SK-N-SH (cell line): ENCODE measurements at places on chromosomes 2 and 18. TPM values are rescaled to one million over a fixed set of nuclear protein-coding genes. Genes with fewer than 3 reads are reported as not detected.

The PREB gene
- 47.9 and 51.3 TPM in 2 replicates for polyA plus RNA-seq

The UBE2E3 gene
- 62.9 and 71.1 TPM in 2 replicates for polyA plus RNA-seq

The COL5A2 gene
- 18.7 and 20.4 TPM in 2 replicates for polyA plus RNA-seq

The ALS2 gene
- polyA plus RNA-seq: 11.6 and 18.5 TPM in 2 replicates

The DSEL gene
- polyA plus RNA-seq: 3.3 and 4.6 TPM in 2 replicates

The GPAT2 gene
- polyA plus RNA-seq: not detected in 2 replicates

The FAM124B gene
- 0.03 TPM in 1 of 2 replicates, not detected in the other for polyA plus RNA-seq

The CAPN10 gene
- 24.0 and 28.1 TPM in 2 replicates for polyA plus RNA-seq

The ASXL3 gene
- 0.03 TPM in 1 of 2 replicates, not detected in the other for polyA plus RNA-seq

The KLF7 gene
- 7.5 and 12.8 TPM in 2 replicates for polyA plus RNA-seq

The FOXI3 gene
- 0.02 TPM in 1 of 2 replicates, not detected in the other for polyA plus RNA-seq

The SPC25 gene
- 4.8 TPM in 2 replicates for polyA plus RNA-seq

The FMNL2 gene
- polyA plus RNA-seq: 14.5 and 16.1 TPM in 2 replicates

The DYNC2LI1 gene
- polyA plus RNA-seq: 20.4 and 26.6 TPM in 2 replicates

The FEV gene
- 0.53 and 1.2 TPM in 2 replicates for polyA plus RNA-seq

The FZD7 gene
- 16.1 and 19.7 TPM in 2 replicates for polyA plus RNA-seq

The TXNDC2 gene
- polyA plus RNA-seq: 0.06 and 0.07 TPM in 2 replicates

The SLC9A4 gene
- 0.07 and 0.11 TPM in 2 replicates for polyA plus RNA-seq

The STPG4 gene
- polyA plus RNA-seq: 0.20 and 0.21 TPM in 2 replicates

The CRYGC gene
- 0.21 and 0.31 TPM in 2 replicates for polyA plus RNA-seq

The EPB41L3 gene
- polyA plus RNA-seq: 0.15 and 0.84 TPM in 2 replicates

The SOWAHC gene
- polyA plus RNA-seq: 2.4 and 2.9 TPM in 2 replicates

The C2orf74 gene
- 24.1 and 26.3 TPM in 2 replicates for polyA plus RNA-seq

The BAZ2B gene
- 10.2 and 16.0 TPM in 2 replicates for polyA plus RNA-seq

The GAREM1 gene
- polyA plus RNA-seq: 2.8 and 3.3 TPM in 2 replicates

The SEPTIN10 gene
- polyA plus RNA-seq: 39.1 and 46.5 TPM in 2 replicates

The PLEKHH2 gene
- polyA plus RNA-seq: 1.9 and 3.1 TPM in 2 replicates

The G6PC2 gene
- not detected in 2 replicates for polyA plus RNA-seq

The TMEM169 gene
- 0.30 and 0.47 TPM in 2 replicates for polyA plus RNA-seq

The GPR45 gene
- polyA plus RNA-seq: not detected in 2 replicates

The IL36G gene
- not detected in 2 replicates for polyA plus RNA-seq

The RGPD8 gene
- 0.76 and 1.2 TPM in 2 replicates for polyA plus RNA-seq

The MYOM1 gene
- 0.07 and 0.08 TPM in 2 replicates for polyA plus RNA-seq

The MBP gene
- polyA plus RNA-seq: 1.4 and 1.6 TPM in 2 replicates

The QPCT gene
- 0.06 and 0.12 TPM in 2 replicates for polyA plus RNA-seq

The TUBA4B gene
- polyA plus RNA-seq: 0.03 TPM in 1 of 2 replicates, not detected in the other

The CFC1 gene
- not detected in 2 replicates for polyA plus RNA-seq

The PPM1B gene
- 16.2 and 17.3 TPM in 2 replicates for polyA plus RNA-seq

The FKBP1B gene
- polyA plus RNA-seq: 69.7 and 72.4 TPM in 2 replicates

The PLEKHM3 gene
- polyA plus RNA-seq: 1.9 and 2.1 TPM in 2 replicates

The TMEM37 gene
- 0.13 and 0.25 TPM in 2 replicates for polyA plus RNA-seq

The CREB1 gene
- polyA plus RNA-seq: 14.5 and 19.2 TPM in 2 replicates

The MC2R gene
- polyA plus RNA-seq: not detected in 2 replicates

The SLC30A3 gene
- polyA plus RNA-seq: 0.68 and 1.1 TPM in 2 replicates

The ASTL gene
- polyA plus RNA-seq: not detected in 2 replicates

The TUBA3E gene
- not detected in 2 replicates for polyA plus RNA-seq

The SULT1C2 gene
- not detected in 2 replicates for polyA plus RNA-seq

The TRIB2 gene
- 21.0 and 27.5 TPM in 2 replicates for polyA plus RNA-seq

The ARHGAP15 gene
- not detected in 2 replicates for polyA plus RNA-seq

The TGFA gene
- not detected in 2 replicates for polyA plus RNA-seq
